ENCODE measurements at places on chromosomes 16 and 17.

- no peak for DNase-seq
These were observed 266.4 kb downstream of the MRTFB start for GRCh38 chr16:14337303-14338191.

DNA sequence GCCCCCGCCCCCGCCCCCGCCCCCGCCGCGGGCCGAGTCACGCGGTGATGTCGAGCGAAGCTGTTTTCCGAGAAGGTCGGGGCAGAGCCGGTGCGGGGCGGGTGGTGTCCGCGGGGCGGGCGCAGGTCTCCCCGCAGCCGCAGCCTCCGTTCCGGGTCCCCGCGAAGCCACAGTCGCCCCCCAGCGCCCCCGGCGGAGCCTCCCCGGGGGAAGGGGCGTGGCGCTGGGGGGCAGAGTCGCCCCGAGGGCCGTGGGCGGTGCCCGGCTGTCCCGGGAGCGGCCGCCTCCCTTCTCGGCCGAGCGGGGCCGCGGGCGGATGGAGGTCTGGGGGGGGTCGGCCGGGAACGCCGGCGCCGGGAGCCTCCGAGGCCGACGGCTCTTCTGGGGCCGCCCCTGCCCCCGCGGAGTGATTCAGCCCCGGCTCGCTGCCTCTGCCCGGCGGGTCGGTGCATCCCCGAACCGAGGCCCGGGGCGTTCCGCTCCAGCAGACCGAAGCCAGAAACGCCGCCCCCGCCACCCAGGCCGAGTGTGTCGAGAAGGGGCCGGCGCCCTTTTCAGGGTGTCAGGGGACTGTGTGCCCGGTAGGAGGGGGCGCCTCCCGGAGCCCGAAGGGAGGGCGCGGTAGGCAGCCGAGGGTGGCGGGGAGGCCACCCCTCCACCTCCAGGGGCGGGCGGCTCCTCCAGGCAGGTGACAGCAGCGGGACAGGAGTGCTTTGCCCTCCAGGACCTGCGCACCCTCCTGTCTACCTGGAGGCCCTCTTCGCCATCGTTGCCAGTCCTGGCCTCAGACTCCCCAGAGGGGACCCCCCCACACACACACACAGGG lies 1.7 kb downstream of the METRNL start:
- no peak for DNase-seq

GRCh38 chr17:31274252-31274651 lies 22.8 kb downstream of the OMG start:
- peak; percentile 92 for DNase-seq

- no peak for DNase-seq
These were observed 61.2 kb downstream of the MEAK7 start for GRCh38 chr16:84443166-84443802.

DNA sequence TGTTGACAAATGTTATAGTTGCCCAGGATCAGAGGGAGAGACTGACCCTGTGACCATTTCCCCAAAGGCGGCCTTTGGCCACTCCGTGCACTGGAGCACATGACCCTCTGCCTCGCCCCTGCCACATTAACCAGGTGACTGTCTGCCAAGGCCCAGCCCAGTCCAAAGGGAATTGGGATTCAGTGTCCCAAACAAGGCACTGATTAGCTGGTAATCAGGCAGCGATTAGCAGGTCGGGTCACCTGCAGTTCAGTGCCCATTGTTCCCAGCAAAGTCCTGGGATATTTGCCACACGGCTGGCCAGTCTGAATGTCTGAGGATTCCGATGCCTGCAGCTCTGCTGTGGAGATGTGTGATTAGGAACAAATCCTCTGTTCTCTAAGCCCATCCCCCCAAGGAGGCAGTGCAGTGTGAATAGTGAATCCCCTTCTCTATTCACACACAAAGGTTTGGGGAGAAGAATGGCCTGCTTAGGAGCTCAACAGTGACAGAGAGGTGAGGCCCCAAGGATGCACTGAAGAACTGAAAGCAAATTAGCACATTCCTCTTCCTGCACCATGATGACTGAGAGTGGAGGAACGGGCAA lies 123.1 kb upstream of the MAF start:
- DNase-seq: no peak

DNA sequence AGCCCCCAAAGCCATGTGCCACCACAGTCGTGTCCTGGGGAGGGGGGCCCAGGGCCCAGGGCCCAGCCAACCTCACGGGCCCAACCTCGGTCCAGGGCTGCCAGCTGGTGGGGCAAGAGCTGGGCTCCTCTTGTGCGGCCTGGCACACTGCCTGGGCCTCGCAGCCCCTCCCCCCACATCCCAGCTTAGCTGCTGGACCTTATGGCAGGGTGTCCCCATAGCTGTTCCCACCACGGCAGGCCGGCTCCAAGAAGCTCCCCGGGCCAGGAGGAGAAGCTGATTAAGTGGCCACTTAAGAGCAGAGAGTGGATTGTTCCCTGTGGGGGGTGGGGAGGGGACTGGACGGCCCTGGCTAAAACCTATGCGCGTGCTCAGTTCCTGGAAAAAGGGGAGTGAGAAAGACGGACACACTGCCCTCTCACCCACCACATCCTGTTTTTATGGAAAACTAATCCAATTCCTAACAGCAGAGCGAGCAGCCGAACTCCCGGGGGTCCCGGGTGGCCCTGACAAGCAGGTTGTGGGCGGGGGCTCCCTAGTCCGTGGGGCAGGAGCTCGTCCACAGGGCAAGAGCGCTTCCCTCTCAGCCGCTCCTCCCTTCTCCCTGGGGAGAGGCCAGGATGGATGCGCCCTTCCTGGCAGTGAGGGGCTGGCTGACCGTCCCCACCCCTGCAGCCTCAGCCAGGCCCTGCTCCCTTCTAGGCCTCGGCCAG lies 16.8 kb downstream of the PIEZO1 start:
- DNase-seq: peak; percentile 87

- DNase-seq: no peak
These were observed 65.9 kb downstream of the CEP95 start for GRCh38 chr17:64572682-64573154.

GRCh38 chr16:53112015-53112414 lies 57.2 kb downstream of the CHD9 start:
- DNase-seq: no peak

GRCh38 chr16:4957720-4958509 lies at the start of gene SEC14L5:
Gene SEC14L5, plus strand, starts transcription at chr16:4958330. Its CDS starts 994 bp downstream, at chr16:4959324.
- DNase-seq: peak; percentile 98

GRCh38 chr17:79125503-79125902 lies 50.9 kb downstream of the ENGASE start:
- DNase-seq: no peak

DNA sequence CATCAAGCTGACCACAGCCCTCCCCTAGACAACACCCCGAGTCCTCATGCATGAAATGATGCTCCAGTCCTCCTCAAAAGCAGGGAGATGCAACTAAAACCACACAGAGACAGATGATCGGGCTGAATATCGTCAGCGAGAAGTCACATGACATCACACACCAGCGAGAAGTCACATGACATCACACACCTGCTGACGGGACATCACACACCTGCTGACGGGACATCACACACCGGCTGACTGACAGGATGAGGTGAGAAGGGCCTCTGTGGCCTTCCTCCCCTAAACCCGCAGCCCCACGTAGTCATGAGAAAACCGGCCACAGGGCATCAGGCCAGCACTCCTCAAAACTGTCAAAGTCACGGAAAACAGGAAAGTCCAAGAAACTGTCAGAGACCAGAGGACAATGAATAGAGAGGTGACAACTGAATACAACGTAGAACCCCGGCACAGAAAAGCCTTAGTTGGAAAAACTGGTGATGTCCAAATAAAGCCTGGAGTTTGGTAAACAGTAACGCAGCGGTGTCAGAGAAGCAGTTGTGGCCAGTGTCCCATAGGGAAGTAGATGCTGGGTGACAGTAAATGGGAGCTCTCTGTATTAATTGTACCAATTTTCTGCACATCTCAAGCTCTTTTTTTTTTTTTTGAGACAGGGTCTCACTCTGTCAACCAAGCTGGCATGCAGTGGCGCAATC lies 14.3 kb downstream of the LITAF start:
- DNase-seq: no peak

- no peak for DNase-seq
These were observed 45.2 kb upstream of the LCMT1 start for GRCh38 chr16:25066426-25066746.

GRCh38 chr17:80611816-80612215 lies 67.2 kb downstream of the RPTOR start:
- no peak for DNase-seq

GRCh38 chr17:78654325-78654724 lies 77.1 kb upstream of the DNAH17 start:
- no peak for DNase-seq

- DNase-seq: no peak
These were observed 56.9 kb upstream of the RBFOX3 start for GRCh38 chr17:79667746-79668145.

GRCh38 chr16:87897521-87898505 lies 28.5 kb upstream of the SLC7A5 start:
- DNase-seq: no peak

DNA sequence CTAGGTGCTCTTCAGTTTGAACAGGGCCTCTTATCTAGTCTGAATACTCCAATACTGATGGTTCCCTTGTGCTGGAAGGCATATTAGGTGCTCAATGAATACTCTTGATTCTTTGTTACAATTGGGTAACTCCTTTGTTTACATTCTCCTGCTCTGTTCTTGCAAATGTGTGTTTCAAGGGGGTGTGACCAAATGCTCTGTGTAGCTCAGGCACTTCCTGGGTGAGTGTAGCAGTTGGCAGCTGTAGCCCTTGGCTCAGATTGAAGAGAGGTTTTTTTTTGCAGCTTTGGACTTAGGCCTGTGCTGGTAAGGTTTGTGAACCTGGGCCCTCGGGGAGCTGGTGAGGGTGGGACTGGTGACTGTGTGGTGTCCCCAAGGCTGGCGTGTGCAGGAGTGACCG lies 20.2 kb downstream of the TBCD start:
- DNase-seq: peak; percentile 63

DNA sequence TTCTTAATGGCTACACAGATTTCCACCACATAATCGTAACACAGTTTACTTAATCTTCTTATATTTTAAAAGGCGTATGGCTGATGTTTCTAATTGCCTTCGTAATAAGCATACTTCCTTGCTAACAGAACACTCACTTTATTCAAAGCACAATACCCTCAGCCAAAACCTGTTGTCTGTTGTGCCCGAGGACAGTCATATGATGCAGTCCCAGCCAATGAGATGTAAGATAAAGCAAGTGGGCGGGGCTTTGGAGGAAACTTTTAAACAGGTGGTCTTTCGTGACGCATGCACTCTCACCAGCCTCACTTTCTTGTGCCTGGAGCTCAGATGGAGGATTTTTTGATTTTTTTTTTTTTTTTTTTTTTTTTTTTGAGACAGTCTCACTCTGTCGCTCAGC lies 174.1 kb downstream of the ZFHX3 start:
- no peak for DNase-seq

GRCh38 chr17:72472106-72472505 lies 351.3 kb downstream of the SOX9 start:
- DNase-seq: no peak

DNA sequence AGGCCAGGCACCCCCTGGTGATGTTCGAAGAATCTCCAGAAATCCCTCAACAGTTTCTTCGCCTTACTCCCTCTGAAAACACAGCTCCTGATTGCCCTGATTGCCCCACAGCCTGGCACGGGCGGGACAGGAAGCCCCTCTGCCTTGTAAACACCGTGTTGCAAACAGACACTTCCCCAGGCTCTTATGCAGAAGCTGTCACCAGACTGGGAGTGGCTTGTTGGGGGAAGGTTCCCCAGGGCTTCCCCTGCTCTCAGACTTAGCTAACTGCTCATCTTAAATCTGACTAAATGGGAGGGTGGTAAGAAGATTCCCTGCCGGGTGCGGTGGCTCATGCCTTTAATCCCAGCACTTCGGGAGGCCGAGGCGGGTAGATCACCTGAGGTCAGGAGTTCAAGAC lies 11.2 kb downstream of the PIK3R5 start:
- DNase-seq: no peak

- DNase-seq: no peak
These were observed 13.9 kb downstream of the TOP3A start for GRCh38 chr17:18300725-18301480.

- DNase-seq: peak; percentile 88
These were observed 15.4 kb downstream of the PLLP start for GRCh38 chr16:57268804-57269800.

GRCh38 chr17:59367657-59368045 lies 36.2 kb downstream of the YPEL2 start:
- DNase-seq: no peak

- DNase-seq: peak; percentile 71
These were observed 20.8 kb upstream of the ZNF423 start for GRCh38 chr16:49876716-49877129.

- no peak for DNase-seq
These were observed 9.2 kb upstream of the WFIKKN1 start for GRCh38 chr16:621526-622105.

- no peak for DNase-seq
These were observed 139.8 kb upstream of the ELAC2 start for GRCh38 chr17:13157656-13158055.

GRCh38 chr17:37674511-37674910 lies 31.3 kb upstream of the DDX52 start:
- DNase-seq: no peak

DNA sequence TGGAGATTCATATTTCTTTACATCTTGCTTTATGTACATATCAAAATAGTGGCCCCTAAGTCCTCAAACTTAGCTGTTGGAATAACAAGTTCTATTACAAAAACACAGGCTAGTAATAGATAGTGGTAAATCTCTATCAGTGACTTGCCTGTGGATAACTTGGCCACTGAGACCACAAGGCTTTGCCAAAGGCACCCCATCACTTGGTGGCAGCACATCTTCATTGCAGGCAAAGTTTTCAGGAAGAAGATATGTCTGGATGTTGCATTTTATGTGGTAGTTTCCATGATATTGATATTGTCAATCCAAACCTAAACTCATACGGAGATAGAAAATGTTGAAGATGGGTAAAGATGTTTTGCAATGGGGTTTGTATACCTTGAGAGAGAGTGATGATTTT lies 58.5 kb downstream of the KNOP1 start:
- DNase-seq: no peak

DNA sequence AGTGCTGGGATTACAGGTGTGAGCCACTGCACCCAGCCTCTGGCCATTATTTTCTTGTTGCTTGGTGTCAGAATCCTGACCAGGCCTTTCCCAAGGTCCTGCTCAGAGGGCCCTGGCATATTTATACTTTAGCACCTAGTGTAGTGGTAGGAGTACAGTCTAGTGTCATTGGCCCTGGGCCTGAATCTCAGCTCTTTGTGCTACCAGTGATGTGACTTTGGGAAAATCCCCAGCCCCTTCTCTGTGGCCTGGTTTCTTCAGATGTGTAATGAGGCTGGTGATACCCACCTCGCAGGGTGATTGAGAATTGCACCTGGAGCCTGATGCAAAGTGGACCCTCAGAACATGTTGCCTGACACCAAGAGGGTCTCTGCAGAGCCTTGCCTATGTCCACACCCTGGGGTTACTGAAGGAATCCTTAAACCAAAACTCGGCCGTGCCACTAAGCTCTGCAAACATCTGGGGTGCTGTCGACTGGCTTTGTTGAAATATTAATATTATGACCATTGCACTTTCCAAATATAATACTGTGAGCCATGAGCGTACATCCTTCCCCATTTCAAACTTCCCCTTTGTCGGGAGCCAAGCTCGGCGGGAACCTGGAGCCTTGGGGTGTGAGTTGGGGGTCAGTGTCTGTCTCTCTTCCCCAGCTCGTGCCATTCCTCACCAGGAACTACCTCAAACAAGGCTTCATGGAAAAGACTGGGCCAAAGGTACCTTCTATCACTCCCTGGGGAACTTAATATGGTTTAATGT lies 18.0 kb upstream of the RNF135 start:
- no peak for DNase-seq

GRCh38 chr17:78132767-78133178 lies 2.2 kb downstream of the TMC8 start:
- no peak for DNase-seq

- no peak for DNase-seq
These were observed 31.5 kb downstream of the HAPSTR1 start for GRCh38 chr16:9122969-9123368.

- DNase-seq: no peak
These were observed 374.0 kb upstream of the ASIC2 start for GRCh38 chr17:33667052-33667509.

Measured in cardiac muscle cell (in vitro differentiated cells and primary cell).